NCI-H1417 treated with DMSO at 0.1 percent for 48 hours (cell line): ENCODE measurements at places on chromosomes 5 and 9.

- no peak for DNase-seq
Observed at GRCh38 chr5:137609127-137609526, 110.0 kb upstream of the SPOCK1 start.

DNA sequence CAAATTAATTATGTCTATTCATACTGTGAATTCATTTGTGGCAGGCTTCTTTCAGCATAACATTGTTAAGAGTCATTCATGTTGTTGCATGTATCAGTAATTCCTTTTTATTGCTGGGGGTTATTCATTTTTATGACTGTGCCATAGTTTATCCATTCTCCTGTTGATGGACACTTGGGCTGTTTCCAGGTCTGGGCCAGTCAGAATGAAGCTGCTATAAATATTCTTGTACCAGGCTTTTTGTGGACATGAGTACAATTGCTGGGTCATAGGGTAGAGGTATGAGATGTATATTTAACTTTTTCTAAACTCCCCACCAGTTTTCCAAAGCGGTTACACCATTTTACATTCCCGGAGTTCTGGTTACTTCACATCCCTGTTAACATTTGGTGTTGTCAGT, 13.6 kb downstream of the PRPF4 start:
- DNase-seq, result no peak

- DNase-seq, result no peak
Observed at GRCh38 chr5:172506251-172506650, 51.9 kb upstream of the SH3PXD2B start.

- DNase-seq, result no peak
Observed at GRCh38 chr5:66849803-66850202, 253.6 kb downstream of the MAST4 start.

GRCh38 chr5:55993013-55993412, 1.8 kb downstream of the IL6ST start:
- DNase-seq, result no peak

GRCh38 chr5:127330116-127330515, 39.5 kb downstream of the MEGF10 start:
- DNase-seq, result no peak

DNA sequence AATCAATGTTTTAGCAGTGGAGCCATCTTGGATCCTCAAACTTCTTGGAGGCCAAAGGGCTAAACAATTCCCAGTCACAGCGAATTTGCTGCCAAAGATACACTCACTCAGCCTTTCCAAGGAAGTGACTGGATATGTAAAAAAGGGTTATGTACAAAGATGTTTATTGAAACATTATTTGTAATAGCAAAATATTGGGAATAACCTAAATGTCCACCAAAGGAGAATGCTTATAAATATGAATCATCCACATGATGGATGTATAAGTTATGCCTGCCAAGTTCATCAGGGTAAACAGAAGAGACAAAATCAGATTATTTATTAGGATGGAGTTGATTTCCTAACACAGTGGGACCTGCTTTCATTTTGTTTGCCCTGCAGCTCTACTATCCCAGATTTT, 145.2 kb upstream of the ABCA1 start:
- no peak for DNase-seq

DNA sequence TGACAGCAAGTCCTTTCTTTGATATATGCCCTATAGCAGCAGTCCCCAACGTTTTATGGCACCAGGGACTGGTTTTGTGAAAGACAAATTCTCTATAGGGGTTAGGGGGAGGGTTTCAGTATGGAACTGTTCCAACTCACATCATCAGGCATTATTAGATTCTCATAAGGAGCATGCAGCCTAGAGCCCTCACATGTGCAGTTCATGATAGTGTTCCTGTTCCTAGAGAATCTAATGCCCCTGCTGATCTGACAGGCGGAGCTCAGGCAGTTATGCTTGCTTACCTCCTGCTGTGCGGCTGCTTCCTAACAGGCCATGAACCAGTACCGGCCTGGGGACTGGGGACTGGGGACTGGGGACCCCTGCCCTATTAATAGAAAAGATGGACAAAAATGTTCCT, 2.7 kb upstream of the RAPGEF6 start:
- DNase-seq, result no peak

- no peak for DNase-seq
Observed at GRCh38 chr9:92234514-92234913, 59.0 kb downstream of the IARS1 start.
